SW 1271 (cell line): ENCODE measurements at places on chromosomes 1 and 21.

DNA sequence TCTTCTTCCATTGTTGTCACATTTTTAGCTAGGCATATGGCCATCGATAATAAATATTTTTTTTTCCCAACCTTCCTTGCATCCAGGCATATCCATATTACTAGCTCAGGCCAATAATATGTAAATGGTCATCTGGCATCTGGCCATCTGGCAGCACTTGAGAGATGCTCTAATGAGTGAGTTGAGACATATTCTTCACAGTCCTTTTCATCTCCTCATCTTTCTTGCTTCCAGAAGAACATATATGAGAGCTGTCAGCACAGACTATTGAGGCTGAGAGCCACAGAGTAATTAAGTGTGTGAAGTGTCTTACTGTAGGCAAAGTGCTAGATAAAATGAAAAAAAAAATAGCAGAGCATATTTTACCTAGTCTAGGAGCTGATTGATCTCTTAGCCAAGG, 628.4 kb upstream of the TMPRSS15 start:
- no peak for DNase-seq

GRCh38 chr1:41351262-41352151, 9.7 kb upstream of the FOXO6 start:
- no peak for DNase-seq

GRCh38 chr1:223780949-223781348, 64.8 kb downstream of the TP53BP2 start:
- no peak for DNase-seq

- no peak for DNase-seq
Observed at GRCh38 chr1:167227934-167228378, 7.3 kb downstream of the POU2F1 start.

GRCh38 chr21:17460094-17460493, 52.7 kb upstream of the CXADR start:
- no peak for DNase-seq

DNA sequence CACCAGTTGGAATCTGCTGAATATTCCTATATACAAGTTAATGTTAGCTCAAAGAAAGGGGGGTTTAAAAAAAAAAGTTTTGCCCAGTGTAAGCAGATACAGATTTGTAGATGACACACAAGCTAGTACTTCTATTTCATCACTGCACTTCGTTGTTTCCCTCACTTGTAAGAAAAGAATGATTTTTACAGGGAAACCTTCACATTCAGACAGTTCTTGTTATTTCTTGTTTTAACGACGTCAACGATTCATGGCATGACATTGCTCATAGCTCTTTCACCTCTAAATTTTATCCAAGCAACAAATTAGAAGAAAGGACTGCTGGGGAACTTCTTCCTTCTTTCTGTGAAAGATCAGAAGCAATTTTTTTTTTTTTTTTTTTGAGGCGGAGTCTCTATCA, 25.7 kb upstream of the C1orf105 start:
- DNase-seq, result no peak

DNA sequence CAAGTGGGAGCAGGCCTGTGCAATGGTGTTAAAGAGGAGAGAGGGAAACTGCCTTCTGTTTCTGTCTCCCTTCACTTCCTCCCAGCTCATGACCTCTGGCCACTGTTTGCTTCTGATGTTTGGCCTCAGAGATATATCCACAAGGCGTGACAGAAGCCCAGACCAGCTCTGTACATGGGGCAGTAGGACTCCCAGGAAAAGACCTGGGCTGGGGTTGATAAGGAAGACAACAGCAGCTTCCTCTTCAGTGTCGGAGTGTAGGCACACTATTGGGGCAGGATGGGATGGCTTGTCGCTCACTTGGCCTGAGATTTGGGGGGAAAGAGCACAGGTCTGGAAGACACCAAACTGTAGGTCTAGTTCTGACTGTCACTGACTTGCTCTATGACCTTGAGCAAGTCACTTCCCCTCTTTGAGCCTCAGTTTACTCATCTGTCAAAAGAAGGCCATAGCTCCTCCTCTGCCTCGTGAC, 67.8 kb upstream of the KLHDC7A start:
- DNase-seq, result no peak

GRCh38 chr1:40769815-40770214, 13.8 kb upstream of the KCNQ4 start:
- no peak for DNase-seq

DNA sequence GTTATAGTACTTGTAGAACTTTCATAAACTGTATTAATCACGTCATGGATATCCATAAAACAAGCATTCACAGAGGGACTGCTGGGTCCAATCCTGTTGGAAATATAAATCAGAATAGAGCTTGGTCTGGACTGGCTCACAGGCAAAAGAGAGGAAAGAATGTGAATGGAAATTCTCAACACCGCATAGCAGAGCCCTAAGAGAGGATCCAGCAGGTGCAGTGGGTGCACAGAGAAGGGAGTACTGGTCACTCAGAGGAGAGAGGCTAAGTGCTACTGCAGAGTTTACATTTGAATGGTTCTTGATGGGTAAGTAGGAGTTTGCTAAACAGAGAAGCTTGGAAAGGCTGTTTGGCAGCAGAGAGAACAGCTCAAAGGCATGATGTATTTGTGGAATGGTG, 231.7 kb downstream of the PAPPA2 start:
- DNase-seq, result no peak

- DNase-seq, result no peak
Observed at GRCh38 chr1:63442141-63442475, 74.7 kb downstream of the ALG6 start.

DNA sequence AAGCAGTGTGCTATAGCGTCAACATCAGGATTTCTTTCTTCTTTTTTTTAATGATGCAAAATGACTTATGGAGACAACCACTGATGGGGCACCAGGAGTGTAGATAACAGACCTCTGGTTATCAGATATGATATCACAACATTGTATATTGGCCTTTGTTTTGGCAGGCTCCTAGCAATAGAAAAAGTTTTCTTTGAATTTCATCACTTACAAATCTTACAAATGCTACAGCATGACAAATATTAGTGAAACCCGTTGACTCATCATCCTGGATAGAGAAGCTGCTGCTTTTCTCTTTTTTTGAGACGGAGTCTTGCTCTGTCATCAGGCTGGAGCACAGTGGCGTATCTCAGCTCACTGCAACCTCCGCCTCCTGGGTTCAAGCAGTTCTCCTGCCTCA, 92.9 kb downstream of the LTN1 start:
- DNase-seq, result no peak

GRCh38 chr21:45053561-45054226, 20.7 kb upstream of the ADARB1 start:
- DNase-seq, result no peak

DNA sequence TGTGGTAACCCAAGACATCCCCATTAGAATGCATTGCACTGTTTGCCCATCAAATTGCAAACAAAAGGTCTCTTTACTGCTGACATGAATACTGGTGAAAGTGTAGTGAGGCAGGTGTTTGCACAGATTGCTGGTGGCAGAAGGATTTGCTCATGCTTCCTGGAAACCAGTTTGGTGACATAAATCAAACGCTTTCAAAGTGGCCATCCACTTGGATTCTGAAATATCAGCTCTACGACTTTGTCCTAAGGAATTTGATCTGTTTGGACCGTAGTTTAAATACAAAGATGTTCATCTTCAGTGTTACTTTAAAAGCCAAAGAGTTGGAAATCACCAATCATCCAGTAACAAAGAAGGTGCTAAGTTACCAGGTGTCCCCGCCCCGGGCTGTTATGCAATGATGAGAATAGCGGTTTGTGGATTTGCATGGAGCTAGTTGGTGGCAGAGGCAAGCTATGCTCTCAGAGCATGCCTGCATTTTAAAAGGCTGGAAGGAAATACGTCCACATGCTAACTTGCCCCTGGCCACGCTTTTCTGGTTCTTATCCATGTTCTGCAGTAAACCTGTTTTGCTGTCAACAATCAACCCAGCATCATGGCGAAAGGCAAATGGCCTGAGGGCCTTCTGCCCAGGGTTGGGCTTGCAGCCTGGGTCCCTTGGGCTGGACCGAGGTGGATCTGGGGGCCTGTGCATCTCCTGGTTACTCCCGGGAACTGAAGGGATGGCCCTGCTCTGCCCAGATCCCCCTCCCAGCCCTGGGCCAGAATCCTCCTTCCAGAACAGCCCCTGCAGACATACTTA, 49.2 kb downstream of the UMODL1 start:
- DNase-seq, result no peak

GRCh38 chr1:10909697-10910680, 102.5 kb upstream of the TARDBP start:
- DNase-seq, result no peak

DNA sequence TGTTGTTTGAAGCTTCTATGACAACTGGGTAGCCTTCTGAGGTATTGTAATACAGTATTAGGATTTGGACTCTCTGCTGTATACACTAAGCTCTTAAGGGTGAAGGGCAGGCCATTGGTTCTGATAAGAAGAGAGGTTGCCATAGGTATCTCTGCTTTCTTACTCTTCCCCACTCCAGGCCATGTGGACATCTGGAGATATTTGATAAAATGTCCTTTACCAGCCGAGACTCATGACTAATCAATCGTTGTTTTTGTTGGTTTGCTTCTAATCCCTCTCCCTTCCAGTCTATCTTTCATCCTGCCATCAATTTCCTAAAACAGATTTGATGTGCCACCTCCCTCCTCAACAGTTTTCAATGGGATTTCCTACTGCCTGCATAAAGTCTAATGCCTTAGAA, 64.6 kb upstream of the WDR26 start:
- DNase-seq, result no peak

GRCh38 chr1:71783071-71783470, 499.3 kb downstream of the NEGR1 start:
- no peak for DNase-seq

- no peak for DNase-seq
Observed at GRCh38 chr1:53572065-53572814, 113.0 kb downstream of the DMRTB1 start.
